ENCODE measurements at places on chromosomes 1 and 21. TPM values are rescaled to one million over a fixed set of nuclear protein-coding genes. Genes with fewer than 3 reads are reported as not detected.

DNA sequence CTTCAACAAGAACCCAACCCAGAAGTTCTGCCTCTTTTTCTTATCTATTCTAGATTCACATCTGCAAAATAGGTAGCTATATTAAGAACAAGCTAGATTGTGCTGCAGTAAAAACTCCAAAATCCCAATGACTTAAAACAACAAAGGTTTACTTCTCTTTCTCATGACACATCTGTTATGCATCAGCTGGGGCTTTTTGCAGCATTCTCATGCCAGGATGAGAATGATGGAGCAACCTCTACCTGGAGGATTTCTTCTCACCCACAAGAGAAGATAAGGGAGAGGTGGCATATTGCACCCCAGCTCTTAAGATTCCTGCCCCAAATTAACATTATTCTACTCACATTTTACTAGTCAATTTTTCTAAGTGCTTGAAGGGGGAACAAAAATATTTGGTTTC lies 152.3 kb upstream of the SPAG17 start:
- no peak for DNase-seq

SRSF11 gene
- total RNA-seq, result 43.1 TPM

RGS16 gene
- total RNA-seq, result 1.9 TPM

DNA sequence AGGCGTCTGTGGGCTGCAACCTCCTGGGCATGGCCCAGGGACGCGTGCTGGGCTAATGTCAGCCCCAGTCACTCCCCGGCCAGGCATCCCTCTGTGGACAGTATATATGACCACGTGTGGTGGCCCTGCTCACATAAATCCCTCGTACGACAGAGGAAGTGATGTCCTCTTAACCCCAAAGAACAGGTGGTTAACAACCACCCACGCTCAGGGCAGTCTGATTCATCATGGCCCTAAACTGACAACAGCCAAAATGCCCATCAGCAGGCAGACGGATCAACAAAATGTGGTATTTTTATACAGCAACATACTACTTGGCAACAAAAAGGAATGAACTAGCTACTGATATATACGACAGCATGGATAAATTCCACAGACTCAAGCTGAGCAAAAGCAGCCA lies 51.0 kb downstream of the ECE1 start:
- DNase-seq, result no peak

DNA sequence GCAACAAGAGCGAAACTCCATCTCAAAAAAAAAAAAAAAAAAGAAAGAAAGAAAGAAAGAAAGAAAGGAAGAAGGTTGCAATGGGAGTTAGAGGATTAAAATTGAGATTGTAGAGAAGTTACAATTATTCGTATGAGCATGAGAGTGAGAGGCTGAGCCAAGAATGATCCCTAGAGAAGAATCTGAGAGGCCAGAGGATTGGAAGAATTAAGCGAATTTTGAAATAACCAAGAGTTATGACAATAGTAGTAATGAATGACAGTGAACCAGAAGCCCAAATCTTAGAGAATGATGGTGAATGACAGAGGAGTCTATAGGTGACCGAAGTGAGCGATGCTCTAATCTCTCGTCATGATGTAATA lies 369 bp upstream of the ZYG11B start:
- DNase-seq, result no peak

IVL gene
- total RNA-seq, result not detected

GRCh38 chr21:23861911-23862504 lies 1745.3 kb downstream of the MRPL39 start:
- DNase-seq, result no peak

CYB561D1 gene
- 6.2 TPM for total RNA-seq

DNA sequence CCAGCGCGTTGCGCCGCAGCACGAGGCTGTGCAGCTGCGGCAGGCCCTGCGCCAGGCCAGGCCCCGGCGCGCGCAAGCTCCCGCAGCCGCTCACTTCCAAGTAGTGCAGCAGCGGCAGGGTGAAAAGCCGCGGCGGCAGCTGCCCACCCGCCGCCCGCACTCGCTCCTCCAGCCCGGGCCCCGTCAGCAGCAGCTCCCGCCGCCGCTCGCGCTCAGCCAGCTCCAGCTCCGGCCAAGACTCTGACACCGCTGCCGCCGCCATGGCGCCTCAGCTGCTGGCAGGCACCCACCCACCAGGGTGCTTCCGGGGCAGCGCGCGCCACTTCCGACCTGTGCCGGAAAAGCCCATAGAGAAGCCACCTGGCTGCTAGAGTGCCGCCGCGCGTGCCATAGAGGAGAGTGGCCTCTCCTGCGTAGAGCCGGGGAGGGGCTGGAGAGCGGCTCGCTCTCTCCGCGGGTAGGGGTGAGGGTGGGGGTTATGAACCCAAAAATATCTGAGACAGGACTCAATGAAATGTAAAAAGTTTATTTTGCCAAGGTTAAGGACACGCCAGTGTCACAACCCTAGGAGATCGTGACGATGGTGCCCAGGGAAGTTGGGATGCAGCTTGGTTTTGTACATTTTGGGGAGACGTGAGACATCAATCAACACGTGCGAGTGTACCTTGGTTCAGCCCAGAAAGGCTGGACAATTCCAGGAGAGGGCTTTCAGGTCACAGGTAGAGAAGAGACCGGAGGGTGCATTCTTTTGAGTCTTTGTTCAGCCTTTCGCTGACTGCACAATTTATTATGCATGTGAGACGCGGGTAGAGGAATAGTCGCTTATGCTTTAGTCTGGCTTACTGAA lies at the start of gene LRRC47:
Gene LRRC47, minus strand, starts transcription at position 284 of the 847 bp plus-strand sequence. Its CDS starts 22 bp downstream, at position 262.
- DNase-seq, result peak; percentile 93

EPHA2 gene
- 8.3 TPM for total RNA-seq
